GM13976 (cell line): ENCODE measurements at places on chromosomes 5 and 9.

DNA sequence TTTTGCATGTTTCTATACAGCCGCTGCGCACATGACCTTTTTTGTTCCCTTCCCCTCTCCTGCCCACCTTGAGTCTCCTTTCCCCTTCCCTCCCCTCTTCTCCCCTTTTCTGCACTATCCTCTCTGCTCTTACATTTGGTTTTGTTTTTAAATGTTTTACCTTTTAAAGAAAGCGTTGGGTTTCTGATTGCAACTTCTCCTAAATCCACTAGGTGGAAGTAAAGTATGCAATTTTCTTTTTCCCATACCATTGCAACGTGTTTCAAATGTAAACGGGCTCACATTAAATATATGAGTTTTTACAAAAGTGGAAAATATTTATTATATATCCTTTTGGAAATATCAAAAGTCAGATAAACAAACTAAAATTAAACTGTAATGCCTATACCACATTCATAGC, 500.9 kb downstream of the DIRAS2 start:
- peak; percentile 34 for DNase-seq

DNA sequence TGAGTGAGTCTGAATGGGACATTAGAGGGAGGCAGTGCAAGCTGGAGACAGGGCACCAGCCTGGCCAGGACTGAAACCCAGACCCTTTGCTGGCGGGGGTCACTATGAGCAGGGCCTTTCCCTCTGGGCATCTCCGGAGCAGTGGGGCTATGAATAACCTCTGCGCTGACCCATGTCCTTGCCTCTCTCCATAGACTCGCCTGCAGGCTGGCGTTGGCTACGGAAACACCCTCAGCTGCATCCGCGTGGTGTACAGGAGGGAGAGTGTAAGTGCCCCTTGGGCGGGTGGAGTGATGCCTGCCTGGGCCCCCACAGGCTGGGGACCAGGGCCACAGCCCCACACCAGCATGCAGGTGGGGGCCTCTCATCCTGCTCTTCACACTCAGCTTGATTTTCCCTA, 15.8 kb downstream of the SLC25A48 start:
- DNase-seq = no peak

- no peak for DNase-seq
Observed at GRCh38 chr5:161846746-161847145, 1.2 kb upstream of the GABRA1 start.

GRCh38 chr9:112248722-112249121, 73.6 kb upstream of the SUSD1 start:
- DNase-seq = no peak

- no peak for DNase-seq
Observed at GRCh38 chr5:96901384-96901783, 25.1 kb downstream of the ERAP2 start.

DNA sequence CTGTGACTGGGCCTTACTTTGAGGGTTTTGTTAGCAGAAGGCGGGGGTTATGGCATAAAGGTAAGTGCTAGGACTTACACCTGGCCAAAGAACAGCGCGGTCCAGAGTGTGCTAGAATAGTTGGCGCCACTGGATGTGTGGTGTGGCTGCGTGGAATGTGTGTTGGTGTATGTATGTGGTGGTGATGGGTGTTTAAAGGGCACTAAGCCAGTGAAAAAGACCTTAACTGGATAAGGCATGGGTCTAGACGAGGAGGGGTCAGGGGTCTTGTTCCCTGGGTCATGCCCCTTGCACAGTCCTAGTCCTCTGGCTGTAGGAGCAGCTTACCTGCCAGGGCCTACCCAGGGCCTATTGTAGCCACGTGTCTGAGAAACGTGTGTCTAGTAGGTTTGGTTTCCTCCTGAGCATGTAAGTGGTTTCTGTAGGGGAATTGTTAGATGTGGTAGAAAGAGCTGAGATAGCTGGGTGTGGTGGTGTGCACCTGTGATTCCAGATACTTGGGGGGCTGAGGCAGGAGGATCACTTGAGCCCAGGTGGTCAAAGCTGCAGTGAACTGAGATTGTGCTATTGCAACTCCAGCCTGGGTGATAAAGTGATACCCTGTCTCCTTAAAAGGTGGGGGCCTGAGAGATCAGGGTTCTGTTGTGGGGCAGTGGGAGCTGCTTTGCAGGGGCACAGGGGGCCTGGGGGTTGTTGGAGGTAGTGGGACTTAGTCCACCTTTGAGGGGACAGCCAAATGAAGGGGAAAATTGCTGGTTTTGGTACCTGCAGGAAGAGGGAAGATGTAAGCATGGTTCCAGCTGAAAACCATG, 55.2 kb downstream of the HSPA4 start:
- no peak for DNase-seq

DNA sequence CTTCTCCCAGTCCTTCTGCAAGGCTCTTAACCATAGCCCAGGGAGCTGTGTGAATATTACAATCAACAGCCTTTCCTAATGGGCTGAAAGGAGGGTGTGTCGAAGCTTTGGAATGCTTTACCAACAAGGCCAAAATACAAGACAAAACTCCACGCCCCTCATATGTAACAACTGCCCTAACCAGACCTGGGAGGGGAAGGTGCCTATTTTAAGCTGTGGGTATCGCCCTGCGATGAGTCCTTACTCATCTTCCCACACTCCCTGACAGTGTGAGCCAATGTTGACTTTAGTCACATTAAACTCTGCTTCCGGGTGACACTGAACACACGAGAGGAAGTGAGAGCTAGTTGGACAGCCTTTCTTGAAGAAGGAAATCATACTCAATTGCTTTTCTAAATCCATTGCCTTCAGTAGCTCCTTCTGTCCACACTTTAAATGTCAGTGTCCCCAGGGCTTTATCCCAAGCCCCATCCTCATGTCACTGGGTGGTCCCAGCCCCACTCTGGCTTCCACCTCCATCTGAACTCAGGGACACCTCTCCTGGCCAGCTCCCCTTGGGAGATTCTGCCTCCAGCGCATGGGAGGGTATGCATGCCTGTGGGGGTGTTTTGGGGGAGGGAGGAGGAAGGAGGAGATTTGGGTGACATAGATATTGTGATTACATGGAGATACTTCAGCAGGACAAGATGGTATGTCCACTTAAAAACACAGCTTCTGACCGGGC, 6.5 kb upstream of the TBC1D9B start:
- no peak for DNase-seq
